ENCODE measurements at places on chromosomes 12 and 14.
A peak's percentile ranks its signal among the peaks of the same experiment; 100 is the strongest.

GRCh38 chr12:53749986-53750811 is 1.6 kb downstream of the CISTR start:
- no peak for DNase-seq

DNA sequence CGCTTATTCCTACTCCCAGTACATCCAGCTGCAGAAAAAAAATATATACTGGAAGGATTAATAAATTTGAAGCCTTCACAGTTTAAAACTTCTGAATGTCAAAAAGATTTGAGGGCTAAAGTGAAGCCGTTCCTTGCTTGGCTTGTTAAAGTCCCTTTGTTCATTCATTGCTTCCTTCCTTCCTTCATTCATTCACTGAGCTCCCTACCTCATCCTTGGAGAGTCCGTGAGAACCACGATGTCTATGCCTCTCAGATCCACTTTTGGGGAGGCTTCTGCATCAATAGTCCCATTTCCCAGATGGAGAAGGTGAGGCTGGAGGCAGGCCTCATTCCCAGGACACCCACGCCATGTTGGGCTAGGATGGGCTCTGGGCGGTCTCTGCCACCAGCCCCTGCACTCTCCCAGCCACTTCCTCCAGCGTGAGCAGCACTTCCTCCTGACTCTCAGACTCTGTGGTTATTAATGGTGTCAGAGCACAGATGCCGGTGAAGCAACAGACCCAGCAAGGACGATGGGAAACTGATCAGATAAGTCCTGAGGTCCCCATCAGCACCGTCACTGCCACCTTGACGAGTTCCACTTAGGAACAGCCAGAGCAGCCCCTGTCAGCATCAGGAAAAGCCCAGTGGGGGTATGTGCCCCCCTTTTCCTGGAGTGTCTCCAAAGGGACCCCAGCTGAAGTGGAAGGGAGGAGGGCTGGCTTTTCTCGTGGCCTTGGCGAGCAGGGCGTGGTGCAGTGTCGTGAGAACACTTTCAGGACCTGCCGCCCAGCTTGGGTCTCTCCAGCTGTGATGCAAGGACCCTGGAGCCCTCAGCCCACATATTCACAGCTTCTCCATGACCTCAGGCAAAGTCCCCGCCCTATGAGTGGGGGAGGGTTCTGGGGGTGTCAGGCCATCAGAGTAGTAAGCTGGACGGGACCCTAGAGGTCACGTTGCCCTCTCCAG is 21.2 kb downstream of the ASB2 start:
- peak; percentile 64 for DNase-seq

- DNase-seq = no peak
Observed at GRCh38 chr14:51118993-51119392, 24.1 kb upstream of the TRIM9 start.

DNA sequence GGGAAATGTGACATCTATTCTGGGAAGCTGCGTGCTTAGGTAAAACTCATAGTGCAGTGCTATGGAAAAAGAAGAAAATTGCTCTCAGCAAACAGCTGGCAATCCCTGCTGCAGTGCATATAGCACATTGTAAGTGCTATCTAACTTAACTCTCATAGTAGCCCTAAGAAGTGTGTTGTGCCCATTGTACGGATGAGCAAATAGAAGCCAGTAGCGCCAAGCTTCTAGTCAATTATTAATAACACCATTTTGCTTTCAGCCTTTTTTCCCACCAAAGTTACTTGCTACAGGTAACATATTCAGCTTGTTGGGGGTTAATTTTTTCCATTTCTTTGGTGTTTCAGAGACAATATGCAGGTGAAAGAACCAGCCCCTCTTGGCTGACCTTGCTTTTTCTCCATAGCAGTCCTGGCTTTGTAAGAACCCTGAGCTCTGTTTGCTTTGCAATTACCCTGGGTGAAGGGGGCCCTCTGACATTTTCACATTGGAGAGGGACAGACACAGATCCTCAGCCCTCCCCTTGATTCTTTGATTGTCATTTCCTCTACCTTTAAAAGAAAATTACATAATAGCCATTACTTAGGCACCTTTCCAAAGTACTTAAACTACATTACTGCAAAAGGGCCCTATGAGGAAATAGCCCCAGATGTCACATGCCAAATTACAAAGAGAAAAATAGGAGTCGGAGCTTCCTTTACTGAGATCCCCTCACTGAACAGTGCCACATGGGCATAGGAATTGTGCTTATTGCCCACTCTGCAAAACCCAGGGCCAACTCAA is 576.2 kb upstream of the TBX3 start:
- DNase-seq = no peak

GRCh38 chr12:82651489-82651888 is 35.2 kb upstream of the TMTC2 start:
- DNase-seq = no peak

GRCh38 chr12:132886529-132887477 is 602 bp downstream of the CHFR start:
- DNase-seq = no peak

GRCh38 chr14:27040552-27040951 is 442.7 kb upstream of the NOVA1 start:
- DNase-seq = no peak

- no peak for DNase-seq
Observed at GRCh38 chr14:51981218-51981854, 8.0 kb upstream of the RTRAF start.

- DNase-seq = peak; percentile 62
Observed at GRCh38 chr12:8953773-8954402, 4.4 kb upstream of the M6PR start.

DNA sequence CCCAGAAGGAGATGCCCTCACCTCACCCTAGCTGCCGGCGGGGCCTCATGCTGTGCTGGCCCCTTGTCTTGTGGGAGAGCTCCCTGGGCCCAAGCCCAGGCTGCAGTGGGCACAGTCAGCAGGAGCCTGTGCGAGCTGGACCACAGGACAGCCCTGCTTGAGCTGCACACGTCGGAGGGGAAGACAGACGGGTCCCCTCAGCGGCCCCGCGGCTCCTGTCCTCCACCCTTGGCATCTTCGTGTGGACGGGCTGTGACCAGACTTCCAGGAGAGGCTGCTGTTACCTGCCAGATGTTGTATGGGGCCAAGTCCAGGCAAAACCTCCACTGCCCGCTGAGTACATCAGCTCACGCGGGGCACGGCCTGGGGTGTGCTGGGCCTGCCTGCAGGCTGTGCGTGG is 9.4 kb upstream of the TEX22 start:
- DNase-seq = no peak

Measured in activated naive CD4-positive, alpha-beta T cell treated with anti-CD3 and anti-CD28 coated beads, Interleukin-2, amount 10 ng/mL, durations not matched to agents 7 days and 5 days (primary cell).